NCI-H1694 treated with DMSO at 0.1 percent for 48 hours (cell line): ENCODE measurements at places on chromosomes 1 and 21.
A peak's percentile ranks its signal among the peaks of the same experiment; 100 is the strongest.

DNA sequence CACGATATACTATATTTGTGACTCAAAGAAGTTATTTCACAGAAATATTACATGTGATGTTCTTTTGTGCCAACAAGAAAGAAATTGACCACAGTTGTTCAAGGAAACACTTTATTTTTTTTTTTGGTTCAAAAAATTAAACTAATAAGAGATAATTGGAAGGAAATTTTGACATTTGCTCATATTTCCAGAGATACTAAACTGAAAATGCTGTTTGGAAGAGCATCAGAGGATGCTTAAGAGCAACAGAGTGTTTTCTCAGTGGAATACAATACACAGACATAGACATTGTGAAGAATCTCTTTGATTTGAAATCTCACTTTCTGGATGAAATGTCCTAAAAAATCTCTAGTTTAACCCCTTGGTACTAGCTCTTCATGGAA, 760.4 kb upstream of the CXADR start:
- DNase-seq = no peak

DNA sequence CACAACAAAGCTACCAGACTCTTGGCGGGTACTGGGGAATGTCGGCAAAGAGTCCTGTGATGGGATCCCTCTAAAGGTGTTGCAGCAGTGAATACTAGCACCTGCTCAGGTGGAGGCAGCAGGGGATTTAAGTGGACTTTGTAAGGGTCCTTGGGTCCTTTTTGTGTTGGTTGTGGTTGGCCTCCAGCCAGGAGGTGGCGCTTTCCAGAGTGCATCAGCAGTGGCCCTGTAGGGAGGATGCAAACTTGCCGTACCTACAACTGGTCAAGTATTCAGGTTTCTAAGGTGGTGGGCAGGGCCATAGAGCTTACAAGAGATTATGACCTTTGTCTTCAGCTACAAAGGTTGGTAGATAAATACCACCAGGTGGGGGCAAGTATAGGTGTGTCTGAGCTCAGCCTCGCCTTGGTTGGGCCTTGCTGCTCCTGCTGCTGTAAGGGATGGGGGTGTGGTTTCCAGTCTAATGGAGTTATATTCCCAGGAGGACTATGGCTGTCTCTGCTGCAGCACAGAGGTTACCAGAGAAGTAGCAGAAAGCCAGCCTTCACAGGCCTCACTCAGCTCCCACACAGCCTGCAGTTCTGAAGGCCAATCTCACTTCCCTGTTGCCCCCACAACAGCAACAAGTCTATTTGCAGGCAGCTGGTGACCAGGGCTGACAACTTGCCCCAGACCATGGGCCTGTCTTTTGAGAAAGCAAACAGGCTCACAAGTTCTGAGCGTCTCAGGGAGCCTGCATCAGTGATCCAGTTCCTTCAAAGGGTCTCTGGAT, 7.3 kb downstream of the OR2M5 start:
- DNase-seq = no peak

DNA sequence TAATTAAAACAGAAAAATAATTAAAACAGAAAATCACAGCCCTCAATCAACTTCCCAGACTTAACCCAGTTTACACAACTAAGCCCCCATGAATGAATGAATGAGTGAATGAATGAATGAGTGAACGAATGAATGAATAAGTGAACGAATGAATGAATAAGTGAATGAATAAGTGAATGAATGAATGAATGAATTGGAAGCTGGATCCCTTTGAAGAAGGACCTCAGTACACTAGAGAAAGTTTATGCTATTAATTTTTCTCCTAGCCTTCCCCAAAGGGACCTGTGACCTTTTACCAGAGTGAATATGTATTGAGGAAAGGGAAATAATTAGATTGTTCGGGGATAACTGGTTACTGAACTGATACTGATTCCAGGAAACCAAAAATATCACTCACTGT, 5.6 kb downstream of the SPSB1 start:
- DNase-seq = no peak

DNA sequence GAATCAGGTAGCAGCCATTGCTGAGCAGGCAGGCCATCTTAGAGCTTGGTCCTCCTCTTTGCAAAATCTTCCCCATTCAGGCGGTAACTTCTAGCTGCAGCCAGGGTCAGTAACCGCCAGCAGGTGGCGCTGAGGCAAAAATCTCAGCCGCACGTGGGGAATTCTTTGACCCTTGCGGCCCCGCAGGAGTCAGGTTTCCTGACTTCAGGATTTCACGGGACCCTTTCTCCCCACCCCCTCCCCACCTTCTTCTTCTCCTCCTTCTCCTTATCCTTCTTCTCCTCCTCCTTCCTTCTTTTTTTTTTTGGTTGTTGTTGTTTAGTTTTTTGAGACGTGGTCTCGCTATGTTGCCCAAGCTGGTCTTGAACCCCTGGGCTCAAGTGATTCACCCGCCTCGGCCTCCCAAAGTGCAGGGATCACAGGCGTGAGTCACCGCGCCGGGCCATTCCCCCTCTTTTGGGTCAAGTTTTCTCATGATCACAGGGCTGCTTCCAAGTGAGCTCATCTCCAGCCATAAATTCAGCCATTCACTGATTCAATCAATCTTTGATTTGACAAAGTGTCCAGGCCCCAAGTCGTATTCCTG, 33.4 kb upstream of the TENT5B start:
- peak; percentile 9 for DNase-seq

DNA sequence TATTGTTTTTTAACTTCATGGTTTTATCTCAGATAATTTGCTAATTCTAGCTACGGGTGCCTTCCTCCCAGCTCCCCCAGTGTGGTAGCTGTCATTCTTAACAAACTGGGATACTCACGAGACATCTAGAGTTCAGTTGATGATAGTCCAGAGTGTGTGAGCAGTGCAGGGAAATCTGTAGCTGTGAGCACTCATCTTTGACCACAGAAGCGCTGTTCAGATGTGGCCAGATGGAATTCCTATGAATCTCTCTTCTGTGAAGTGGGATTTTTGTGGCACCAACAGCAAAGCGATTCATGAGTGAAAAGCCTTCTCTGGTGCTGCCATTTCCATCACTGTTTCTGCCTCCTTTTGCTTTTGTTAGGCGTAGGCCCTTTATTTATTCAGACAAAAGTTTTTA, 125.1 kb downstream of the NFIA start:
- no peak for DNase-seq

GRCh38 chr1:196071447-196071846, 536.8 kb downstream of the KCNT2 start:
- DNase-seq = no peak

GRCh38 chr1:114585231-114585630, 3.8 kb upstream of the BCAS2 start:
- DNase-seq = no peak

DNA sequence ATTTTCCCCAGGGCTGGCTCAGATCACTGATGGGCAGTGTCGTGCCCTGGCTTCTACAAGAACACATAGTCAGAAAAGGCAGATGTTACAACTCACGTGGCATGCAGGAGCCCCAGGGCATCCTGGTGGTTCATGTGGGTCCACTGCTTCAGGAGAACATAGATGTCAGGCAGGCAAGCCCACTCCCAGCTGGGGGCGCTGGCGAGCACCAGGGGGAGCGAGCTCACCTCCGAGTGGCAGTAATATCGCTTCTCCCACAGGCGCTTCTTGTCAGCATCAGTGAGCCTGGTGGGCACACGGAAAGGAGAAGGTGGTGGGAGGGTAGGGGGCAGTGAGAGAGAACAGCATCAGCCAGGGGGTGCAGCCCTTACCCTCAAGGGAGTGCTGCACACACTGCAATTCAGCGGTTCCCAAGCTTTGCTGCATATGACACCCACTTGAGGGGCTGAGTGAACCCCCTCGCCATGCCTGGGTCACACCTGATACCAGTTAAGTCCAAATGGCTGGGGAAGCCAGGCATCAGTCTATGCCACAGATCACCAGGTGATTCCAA, 34.3 kb upstream of the PPP1R15B start:
- peak; percentile 88 for DNase-seq

GRCh38 chr1:109933856-109934711, 23.4 kb downstream of the CSF1 start:
- DNase-seq = no peak

DNA sequence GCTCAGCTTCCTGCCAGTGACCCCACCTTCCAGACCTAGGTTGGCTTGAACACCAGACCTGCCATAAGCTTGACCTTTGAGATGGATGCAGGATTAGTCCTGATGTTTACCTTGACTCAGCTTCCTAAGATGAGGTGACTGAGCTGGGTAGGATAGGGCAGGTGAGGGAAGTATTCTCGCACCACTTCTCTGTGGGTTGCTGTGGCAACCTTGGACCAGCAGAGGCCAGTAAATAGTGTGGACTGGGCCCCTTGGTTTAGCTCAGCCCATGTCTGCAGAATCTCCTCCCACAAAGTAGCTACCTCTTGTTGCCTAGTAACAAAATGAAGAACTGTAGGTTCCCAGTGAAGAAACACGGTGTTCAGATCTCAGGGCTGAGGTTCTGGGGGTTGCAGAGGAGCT, 8.4 kb downstream of the RPS6KA1 start:
- DNase-seq = no peak

DNA sequence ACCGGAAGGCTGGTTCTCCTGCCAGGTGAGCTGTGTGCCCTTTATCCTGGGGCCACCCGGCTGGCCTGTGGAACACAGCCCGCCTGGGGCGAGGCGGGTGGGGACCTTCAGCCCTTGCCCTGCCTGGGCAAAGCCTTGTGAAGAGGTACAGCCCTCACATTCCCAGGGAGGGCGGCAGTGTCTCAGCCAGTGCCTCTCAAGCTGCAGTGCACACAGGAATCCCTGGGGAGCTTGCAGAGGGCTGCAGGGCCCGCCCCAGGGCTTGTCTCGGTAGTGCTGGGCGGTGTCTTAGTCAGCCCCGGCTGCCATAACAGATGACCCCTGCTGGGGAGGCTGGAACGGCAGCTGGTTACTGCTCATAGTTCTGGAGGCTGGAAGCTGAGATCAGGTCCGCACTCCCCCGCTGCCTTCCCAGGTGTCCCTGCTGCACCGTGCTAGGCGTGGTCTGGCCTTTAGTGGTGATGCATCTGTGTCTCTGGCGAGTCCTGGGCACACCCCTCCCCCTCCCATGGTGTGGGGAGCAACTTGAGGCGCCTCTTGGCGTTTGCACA, 12.6 kb downstream of the DFFB start:
- no peak for DNase-seq

- no peak for DNase-seq
Measured at GRCh38 chr1:175155936-175156335, 36.6 kb downstream of the KIAA0040 start.

DNA sequence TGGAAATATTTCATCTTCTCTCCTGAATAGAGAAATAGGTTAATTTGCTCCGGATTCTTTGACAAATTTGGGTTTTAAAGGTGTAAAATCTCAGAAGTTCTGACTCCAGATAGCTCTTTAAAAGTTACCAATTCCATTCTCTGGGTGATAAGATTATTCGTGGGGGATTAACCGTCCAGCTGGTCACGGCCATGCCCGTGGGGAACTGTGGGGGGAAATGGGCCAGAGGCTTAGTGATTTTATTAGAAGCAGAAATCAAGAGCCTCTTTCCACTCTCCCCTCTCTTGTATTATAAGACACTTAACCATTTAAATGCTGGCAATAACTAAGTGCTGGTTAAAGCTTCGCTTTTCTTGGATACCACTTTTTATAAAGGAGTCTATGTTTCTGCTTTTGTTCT, 376.4 kb upstream of the KAZN start:
- no peak for DNase-seq

GRCh38 chr1:234474375-234474774, 4.6 kb downstream of the TARBP1 start:
- no peak for DNase-seq

DNA sequence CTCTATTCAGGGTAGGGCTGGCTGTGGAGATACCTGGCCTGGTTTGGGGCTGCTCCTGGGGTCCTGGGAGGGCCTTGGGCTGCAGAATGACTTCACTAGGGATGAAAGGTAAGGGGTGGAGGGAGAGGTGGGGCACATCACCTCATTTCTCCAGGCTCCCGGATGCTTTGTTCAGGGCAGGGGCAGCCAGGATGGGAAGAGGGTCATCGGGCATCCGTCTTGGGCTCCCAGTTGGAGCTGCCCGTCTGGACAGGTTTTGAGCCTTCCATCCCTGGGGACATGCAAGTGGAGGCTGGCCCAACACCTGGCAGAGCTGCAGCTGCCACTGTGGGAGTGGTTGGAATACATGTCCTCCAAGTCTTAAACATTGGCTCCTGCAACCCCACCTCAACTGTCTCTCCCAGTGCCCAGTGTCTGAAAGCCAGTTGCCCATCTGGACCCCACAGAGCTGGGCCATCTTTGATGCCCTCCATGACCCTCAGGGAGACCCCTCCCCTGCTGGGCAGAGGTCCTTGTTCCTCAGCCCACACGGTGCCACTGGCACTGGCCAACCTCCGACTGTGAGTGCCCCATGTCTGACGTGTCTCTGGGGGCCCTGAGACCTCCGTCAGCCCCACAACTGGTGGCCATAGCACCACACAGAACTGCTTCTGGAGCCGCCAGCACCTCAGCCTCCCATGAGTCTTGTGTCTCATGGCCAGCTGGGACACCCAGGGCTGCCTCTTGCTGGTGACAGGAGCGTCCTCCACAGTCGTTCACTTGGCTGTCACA, 52.8 kb downstream of the TRIM11 start:
- no peak for DNase-seq
